Progenitor cell of endocrine pancreas (in vitro differentiated cells): ENCODE measurements at places on chromosomes 11 and 22.

- DNase-seq: no peak
Observed at GRCh38 chr11:110031171-110031570, 62.0 kb upstream of the ZC3H12C start.

DNA sequence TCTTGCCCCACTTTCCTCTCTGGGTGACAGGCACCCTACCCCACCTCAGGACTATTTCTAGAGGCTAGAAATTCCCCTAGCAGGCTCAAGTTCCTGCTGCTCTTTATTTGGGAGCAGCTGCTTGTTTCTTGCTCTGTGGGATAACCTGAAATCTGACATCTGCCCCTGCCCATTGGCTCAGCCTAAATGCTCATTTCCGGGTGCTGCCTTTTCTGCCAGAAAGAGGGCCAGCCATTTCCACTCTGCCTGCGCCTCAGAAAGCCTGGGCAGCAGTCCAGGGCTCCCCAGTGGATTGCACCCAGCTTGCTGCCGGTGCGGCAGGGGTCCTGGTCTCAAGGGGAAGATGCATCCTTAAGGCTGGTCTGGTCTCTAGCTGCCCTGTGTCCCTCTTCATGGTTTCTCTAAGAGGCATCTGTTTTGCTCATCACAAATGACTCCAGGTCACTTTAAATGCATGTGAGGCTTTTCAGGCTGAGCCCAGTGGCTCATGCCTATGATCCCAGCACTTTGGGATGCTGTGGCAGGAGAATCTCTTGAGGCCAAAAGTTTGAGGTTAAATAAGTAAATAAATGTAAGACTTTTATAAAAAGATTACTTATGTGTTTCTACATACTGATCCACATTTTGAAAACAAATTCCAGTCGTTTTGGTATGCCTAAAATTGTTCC lies 10.3 kb upstream of the PNPLA5 start:
- no peak for DNase-seq

DNA sequence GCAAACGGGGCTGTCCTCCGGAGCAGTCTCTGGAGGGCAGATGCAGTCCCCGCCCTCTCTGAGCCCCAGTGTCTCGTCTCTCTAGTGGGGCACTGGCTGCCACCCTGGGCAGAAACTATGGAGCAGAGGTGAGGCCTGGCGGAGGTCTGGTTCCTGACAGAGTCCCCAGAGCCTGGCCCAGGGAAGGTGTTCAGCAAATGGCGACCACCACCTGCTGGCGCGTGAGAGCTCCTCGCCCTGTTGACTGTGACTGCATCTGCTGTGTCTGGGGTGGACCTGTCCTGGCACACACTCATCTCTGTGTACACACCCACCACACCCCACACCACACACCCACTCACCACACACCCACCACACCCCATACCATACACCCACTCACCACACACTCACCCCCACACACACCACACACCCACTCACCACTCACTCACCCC lies 18.3 kb upstream of the TTLL12 start:
- DNase-seq: no peak

DNA sequence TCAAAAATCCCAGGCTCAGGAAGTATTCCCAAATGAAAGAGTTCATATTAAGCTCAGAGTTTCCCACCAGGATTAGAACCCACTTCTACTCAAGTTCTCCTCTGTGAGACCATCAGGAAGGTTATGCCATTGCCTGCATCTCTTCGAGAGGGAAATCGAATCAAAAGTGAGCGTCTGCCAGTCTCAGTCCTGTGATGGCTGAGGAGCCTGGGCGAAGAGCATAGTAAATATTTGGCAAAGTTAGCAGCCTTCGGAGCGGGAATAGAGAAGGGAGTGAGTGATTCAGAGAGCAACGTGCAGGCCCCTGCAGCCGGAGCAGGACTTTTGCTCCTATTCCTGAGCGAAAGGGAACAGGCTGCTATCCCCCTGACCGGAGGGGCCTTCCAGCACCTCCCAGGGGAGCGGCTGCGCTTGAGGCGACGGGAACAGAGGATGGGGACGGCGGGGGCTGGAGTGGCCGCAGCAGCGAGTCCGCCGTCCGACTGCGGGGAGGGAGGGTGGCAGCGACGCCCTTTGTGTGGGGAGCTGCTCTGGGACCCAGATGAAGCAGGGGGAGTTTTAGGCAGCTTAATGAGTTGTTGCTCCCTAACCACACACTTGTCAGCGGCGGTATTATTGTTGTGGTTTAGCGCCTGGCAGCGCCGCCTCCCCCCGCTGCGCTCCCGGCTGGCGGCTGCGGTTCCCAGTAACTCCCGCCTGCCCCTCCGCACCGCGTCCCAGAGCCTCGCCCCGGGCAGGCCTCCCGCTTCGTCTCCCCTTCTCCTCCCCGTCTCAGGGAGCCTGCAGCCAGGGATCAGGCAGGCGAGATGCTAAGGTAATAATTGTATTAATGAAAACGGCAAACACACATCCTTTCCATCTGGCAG lies 21.7 kb upstream of the NRGN start:
- no peak for DNase-seq

DNA sequence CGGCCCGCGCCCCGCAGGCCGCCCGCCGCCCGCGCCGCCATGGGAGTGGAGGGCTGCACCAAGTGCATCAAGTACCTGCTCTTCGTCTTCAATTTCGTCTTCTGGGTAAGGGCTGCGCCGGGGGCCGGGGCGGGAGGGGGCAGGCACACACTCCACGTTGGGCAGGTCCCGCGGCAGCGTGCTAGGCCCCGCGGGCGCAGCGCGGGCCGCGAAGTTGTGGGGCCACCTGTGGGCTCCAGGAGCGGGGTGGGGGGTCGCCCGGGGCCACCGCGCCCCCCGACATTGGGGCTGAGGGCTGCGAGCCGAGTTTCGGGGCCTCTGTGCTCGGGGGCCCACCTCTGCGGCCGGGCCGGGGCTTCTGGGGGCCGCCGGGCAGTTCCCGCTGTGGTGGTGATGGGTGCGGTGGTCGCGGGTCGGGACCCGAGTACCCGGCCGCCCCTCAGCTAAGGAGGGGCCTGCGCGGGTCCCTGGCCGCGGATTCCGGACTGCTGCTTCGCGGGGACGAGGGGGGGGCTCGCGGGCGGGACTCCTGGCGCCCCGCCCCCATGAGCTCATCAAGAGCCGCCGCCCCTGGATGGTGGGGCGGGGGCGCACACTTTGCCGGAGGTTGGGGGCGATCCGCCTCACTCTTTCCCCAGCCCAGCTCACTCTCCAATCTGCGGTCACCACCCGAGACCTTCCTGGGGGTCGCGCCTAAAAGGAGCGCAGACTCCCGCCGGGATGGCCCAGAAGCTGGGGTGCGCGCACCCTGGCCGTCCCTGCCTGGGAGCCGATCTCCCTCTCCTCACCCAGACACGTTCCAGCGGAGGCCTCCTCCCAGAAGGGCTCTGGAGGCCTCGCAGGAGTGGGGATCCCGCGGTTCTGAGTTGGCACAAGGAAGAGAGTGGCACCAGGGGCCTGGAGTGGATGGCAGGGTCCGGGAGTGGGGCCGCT lies 667 bp downstream of the CD81 start:
- DNase-seq: peak; percentile 37

DNA sequence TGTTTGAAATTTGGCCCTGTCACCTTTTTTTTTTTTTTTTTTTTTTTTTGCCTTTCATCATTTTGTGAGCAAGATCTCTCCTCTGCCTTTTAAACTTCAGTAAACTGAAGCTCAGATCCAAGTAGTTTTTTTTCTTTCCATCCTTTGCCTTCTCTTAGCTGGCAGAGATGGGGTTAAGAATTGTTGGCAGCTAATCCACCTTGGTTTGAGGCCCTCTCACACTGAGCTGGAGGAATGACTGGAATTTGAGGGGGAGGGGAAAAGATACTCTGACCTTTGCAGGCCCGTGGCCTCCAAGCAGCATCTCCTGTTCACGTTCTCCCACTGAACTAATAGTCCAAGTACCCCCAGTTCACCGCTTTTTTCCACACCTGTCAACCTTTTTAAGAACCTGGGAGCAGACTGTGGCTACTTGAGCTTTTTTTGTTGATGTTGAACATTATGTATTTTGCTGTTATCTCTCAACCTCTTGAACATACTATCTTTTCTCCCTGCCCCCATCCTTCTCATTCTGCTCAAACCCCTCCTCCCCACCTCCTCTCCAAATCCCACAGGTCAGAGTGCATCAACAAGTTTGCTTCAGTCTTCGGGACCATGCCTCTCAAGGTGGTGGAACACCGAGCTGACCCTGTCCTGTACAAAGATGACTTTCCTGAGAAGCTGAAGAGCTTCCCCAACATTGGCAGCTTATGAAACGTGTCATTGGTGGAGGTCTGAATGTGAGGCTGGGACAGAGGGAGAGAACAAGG lies 66.2 kb downstream of the ALX4 start:
- DNase-seq: no peak

DNA sequence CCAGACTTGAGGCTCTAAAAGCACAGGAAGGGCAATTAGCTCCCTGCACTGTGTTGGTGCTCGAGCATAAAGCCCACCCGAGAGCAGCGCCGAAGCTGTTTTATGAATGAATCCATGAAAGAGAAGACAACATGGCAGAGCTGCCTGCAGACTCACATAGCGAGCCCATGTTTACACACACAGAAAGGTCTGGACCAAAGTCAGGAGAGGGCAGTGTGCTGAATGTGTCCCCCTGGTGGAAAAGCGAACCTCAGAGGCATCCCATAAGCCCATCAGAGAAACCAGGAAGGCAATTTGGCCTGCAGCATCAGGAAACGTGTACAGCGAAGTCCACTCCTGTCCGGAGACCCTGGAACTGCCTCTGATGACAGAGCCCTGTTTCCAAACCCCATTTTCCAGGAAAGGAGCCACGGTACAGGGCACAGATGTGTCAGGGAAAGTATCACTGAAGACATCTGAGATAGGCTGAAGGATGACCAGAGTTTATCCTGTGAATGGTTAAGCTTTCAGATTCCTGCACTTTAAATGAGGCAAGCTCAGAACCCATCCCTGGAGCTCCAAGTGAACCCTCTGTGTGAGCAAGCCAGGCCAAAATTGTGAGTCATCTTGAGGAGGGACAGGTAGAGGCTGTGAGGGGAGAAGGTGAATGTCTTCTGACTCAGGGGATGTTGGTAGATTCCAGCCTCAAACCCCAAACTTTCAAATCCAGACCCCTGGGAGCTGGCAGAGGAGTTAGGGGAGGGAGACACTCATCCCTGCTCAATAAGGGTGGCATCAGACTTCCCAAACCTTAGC lies 36.9 kb downstream of the CHRDL2 start:
- DNase-seq: no peak

GRCh38 chr22:37314315-37315074 lies 32.2 kb downstream of the CYTH4 start:
- no peak for DNase-seq

DNA sequence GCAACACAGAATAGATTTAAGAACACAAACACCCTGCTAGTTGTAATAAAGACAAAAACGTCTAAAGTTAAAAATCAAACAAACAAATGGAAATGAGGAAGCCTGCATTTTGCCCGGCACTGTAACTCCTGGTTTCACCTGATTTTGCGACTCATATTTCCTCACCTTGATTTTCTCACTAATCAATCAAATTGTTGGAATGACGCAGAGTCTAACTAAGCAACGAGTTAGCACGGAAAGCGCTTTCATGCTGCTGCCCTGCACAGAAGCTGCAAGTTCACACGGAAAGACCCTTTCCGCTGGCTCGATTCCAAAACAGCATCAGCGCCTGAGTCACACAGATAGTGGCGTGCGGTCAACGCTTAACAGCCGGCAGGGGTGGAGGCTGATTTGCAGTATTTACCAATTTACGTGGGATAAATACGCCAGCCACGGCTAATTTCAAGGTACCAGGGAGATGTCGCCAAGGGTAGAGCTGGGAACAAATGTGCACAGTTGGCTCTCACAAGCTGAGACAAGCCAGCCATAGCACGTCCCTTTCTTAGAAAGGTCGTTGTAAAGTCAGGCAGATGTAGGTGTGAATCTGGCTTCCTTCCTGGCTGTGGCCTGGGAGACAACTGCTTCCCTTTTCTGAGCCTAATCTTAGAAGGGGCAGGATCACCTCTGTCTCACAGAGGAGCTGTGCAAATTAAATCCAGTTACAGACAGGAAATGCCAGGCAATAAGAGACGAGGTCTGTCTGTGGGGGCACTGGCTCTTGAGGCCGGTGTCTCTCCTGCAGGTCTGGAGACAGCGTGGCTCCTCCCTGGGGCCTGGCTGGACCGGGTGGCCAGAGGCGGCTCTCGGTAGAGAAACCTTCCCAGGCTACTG lies 76.9 kb upstream of the TTLL12 start:
- DNase-seq: no peak

GRCh38 chr11:120079750-120080610 lies 57.9 kb downstream of the TRIM29 start:
- DNase-seq: no peak
